ENCODE measurements at places on chromosomes 11 and 22.

DNA sequence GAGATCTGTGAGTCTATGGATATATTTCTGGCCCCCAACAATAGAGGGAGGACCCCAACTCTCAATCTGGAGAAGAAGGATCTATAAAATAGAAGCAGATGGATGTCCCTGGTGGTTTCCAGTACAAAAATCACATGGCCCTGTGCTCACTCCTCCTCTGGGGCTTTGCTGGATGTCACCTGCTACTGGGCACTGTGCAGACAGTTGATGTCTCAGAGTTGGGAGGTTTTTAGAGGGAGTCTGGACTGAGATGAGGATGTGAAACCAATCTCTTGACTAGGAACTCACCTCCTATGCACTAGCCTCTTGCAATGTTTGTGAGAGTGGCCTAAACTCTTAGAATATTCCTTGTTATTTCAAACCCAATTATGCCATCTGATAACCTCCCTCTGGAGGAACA, 107.2 kb downstream of the SCN3B start:
- DNase-seq, result no peak

- no peak for DNase-seq
These were observed 45.4 kb downstream of the MYO7A start for GRCh38 chr11:77173494-77173893.

DNA sequence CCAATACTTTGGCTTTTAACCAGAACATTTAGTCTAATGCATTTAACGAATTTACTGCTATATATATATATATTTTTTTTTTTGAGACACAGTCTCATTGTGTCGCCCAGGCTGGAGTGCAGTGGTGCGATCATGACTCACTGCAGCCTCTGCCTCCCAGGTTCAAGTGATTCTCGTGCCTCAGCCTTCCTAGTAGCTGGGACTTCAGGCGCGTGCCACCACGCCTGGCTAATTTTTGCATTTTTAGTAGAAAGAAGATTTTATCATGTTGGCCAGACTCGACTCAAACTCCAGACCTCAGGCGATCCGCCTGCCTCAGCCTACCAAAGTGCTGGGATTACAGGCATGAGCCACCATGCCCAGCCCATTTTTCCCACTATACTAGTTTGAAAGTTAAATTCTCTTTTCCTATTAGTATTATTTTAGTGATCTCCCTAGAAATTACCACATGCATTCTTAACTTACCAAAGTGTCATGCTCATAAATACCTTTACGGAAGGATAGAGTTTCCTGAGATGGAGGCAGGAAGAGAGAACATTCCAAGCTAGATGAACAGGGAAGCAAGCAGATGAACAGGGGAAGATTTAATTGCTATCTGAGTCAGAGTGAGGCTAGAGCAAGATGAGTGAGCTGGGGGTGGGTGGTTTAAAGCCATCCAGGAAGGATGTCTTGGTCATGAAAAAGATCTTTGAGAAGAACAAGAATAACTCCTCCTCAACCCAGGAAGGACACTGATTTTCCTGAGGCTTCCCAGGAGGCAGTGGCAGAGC, 4.4 kb upstream of the PGAP2 start:
- no peak for DNase-seq

GRCh38 chr11:115672999-115673411, 168.8 kb upstream of the CADM1 start:
- no peak for DNase-seq

- no peak for DNase-seq
These were observed 380.2 kb downstream of the TMEM135 start for GRCh38 chr11:87417951-87418350.

- peak; percentile 6 for DNase-seq
These were observed 1.1 kb upstream of the MRGPRX4 start for GRCh38 chr11:18171377-18172000.

GRCh38 chr11:39374963-39375698, 2084.3 kb downstream of the LRRC4C start:
- DNase-seq, result no peak

GRCh38 chr11:77819921-77820564, 479 bp downstream of the RSF1 start:
- DNase-seq, result peak; percentile 48

- no peak for DNase-seq
These were observed 25.1 kb downstream of the TMEM184B start for GRCh38 chr22:38247713-38248112.

Measured in activated naive CD8-positive, alpha-beta T cell treated with anti-CD3 and anti-CD28 coated beads, Interleukin-2, amount 50 U/mL, for 24 hours (primary cell).